ENCODE measurements at places on chromosomes 7 and 10. TPM values are rescaled to one million over a fixed set of nuclear protein-coding genes. Genes with fewer than 3 reads are reported as not detected.

The STEAP1B gene
- 2.1 TPM for total RNA-seq

DNA sequence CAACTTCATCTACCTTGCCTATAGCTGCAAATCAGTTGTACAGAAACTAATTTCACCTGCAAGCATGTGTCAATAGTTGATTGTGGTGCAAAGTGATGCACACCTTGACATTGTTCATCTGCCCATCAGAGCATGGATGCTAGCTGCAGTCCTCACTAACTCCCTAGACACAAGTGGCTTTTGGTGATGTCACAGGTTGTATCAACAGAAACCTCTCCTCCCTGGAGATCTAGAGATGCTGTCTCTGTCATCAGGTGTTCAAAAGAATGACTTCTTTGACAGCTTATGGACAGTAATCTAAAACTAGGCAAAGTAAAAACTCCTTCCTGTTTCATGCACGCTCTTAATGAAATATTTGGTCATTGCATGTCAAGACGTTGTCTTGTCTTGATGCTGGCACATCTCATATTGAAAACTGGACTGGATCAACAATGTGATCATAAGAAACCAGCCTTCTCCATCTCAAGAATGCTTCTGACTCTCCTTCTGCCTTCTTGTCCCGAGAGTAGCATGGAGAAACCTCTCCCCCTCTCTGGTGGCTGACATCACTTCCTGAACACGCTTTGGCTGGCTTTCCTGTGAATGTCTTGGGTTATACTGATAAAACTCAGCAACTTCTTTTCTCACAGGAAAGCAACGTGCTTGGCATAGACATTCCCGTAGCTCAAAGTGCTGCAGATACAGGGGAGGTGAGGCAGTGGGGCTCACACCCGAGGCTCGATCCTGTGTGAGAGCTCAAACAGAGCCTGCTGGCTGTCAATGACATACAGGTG lies 176.2 kb upstream of the CDCA7L start:
- no peak for DNase-seq

DNA sequence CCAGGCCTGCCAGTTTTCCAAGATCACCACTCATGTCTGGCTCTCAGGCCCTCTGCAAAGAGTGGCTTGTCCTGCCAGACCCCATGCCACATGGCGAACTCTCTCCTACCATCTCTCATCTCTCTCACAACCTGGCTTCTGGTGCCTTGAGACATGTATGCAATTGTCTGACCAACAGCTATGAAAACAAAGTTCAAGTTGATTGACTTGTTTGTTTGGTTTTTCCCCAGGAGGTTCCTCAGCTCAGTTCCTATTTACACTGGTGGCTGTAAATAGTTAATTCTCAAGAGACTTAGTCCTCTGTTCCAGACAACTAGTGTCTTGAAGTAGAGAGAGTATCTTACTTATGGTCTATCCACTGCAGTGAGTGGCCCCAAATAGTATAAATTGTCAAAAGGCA lies 131.8 kb downstream of the SNX10 start:
- no peak for DNase-seq

DNA sequence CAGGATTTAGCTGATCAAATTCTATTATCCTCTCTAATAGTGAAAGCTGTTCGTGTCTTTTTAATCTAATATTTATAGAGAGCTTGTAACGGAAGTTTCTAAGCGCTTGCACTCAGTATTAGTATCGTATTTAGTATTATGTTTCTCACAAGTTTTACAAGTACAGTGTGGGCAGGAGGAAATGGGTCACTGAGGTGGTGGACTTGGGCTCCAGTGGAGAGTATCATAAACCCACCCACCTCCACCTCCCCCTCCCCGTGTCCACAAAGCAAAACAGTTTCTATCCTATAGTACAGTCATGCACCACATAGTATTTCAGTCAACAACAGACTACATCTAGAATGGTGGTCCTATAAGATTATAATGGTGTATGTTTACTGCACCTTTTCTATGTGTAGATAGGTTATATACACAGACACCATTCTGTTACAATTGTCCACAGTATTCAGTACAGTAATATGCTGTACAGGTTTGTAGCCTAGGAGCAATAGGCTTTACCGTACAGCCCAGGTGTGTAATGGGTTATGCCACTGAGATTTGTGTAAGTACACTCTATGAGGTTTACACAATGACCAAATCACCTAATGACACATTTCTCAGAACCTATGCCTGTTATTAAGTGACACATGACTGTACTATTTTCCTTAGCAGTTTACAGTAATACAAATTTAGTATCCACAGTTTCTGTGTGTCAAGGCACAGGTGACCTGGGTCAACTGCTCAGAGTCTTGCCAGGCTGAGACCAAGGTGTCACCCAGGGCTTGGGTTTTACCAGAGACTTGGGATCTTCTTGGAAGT lies 1021.3 kb upstream of the C7orf33 start:
- no peak for DNase-seq

The PDK4 gene
- total RNA-seq, result not detected

The FXYD4 gene
- total RNA-seq, result not detected

GRCh38 chr7:50363327-50364060 lies 59.0 kb downstream of the IKZF1 start:
- DNase-seq, result no peak

Measured in OCI-LY7 (cell line).